ENCODE measurements at places on chromosomes 4 and X. TPM values are rescaled to one million over a fixed set of nuclear protein-coding genes. Genes with fewer than 3 reads are reported as not detected.

The GYPE gene
- total RNA-seq, result 0.29 TPM

The FSTL5 gene
- total RNA-seq, result not detected

The KLHL15 gene
- total RNA-seq, result 10.4 TPM

- DNase-seq, result no peak
- H3K4me3 ChIP-seq, result no peak overlapping the region
- no peaks in the 10 kb centered on the region for H3K36me3 ChIP-seq
- peaks cover 5% of the 10 kb centered on the region for H3K4me1 ChIP-seq
These were observed 28.3 kb downstream of the ADD1 start for GRCh38 chr4:2871911-2872310.

DNA sequence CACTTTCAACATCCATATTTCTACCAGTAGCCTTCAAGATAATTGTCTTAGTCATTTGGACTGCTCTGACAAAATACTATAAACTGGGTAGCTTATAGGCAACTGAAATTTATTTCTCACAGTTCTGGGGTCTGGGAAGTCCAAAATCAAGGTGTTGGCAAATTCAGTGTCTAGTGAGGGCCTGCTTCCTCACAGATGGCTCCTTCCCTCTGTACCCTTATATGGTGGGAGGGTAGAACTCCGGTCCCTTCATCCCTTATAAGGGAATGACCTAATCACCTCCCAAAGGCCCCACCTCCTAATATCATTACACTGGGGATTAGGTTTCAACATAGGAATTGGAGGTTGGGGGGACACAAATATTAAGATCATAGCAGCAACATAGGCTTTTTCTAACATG is 7.4 kb upstream of the TBC1D25 start:
- peaks cover 4% of the 10 kb centered on the region for H3K27me3 ChIP-seq
- no peaks in the 10 kb centered on the region for H3K36me3 ChIP-seq
- no peak overlapping the region for H3K27ac ChIP-seq
- DNase-seq, result no peak

DNA sequence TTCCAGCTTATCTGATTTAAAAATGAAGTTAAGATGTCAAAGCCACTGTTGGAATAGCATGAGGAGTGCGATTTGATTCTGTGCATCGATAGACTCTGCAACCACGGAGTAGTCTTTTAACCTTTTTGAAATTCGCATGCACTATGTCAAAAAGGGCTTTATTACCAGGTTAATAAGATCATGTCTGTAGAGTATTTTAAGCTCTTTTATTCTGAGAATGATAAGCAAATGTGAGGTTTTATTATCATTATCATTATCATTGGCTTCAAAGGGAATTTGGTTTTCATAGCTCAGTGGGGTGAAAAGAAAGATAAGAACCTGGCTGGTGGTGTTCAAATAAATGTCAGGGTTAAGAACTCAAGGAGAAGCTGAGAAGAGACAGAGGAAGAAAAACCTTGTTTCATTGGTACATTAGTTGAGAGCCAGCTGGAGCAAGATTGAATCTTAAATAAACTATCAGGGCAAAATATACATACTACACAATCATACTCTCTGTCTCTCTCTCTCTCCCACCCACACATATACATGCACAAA is 102.6 kb downstream of the MMRN1 start:
- no peak overlapping the region for H3K27ac ChIP-seq
- H3K27me3 ChIP-seq, result no peaks in the 10 kb centered on the region
- H3K36me3 ChIP-seq, result no peaks in the 10 kb centered on the region
- no peak for DNase-seq
- H3K4me3 ChIP-seq, result no peak overlapping the region

DNA sequence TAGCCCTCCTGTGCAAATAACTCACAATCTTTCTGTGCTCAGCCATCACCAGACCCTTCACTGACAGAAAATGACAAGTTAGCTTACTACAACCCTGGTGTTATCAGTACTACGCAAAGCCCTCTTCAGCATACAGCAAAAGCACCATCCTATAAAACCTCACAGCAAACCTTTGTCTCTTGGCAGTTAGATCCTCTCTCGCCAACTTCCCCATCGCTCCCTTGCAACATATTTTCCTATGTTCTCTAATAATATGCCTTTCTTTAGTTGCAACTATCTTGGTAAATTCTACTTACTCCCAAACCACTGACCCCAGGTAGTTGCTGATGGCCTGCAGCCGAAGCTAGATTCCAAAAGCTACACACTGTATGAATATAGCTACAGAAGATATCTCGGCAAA is 856.9 kb upstream of the FRG1 start:
- no peaks in the 10 kb centered on the region for H3K4me1 ChIP-seq
- H3K4me3 ChIP-seq, result no peak overlapping the region
- no peak overlapping the region for H3K27ac ChIP-seq
- H3K27me3 ChIP-seq, result no peaks in the 10 kb centered on the region
- DNase-seq, result no peak

All from breast epithelium (tissue), 4 donors.